Lower leg skin (tissue), 4 donors: ENCODE measurements at places on chromosomes 5 and 9. TPM values are rescaled to one million over a fixed set of nuclear protein-coding genes. Genes with fewer than 3 reads are reported as not detected.

DNA sequence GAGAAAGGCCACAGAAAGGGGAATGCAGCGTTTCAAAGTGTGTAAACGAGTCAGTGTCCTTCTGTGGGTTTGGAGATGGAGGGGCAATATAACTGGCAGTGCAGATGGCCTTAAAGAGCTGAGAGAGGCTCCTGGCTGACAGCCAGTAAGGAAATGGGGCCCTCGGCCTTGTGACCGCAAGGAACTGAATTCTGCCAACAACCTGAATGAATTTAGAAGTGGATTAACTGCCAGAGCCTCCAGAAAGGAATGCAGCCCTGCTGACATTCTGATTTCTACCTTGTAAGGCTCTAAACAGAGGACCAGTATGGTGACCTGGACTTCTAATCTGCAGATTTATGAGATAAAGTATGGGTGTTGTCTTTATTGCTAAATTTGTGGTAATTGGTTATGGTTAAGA, 17.5 kb upstream of the NREP start:
- DNase-seq: no peak

Gene EGFLAM
- 4.4 TPM for total RNA-seq

DNA sequence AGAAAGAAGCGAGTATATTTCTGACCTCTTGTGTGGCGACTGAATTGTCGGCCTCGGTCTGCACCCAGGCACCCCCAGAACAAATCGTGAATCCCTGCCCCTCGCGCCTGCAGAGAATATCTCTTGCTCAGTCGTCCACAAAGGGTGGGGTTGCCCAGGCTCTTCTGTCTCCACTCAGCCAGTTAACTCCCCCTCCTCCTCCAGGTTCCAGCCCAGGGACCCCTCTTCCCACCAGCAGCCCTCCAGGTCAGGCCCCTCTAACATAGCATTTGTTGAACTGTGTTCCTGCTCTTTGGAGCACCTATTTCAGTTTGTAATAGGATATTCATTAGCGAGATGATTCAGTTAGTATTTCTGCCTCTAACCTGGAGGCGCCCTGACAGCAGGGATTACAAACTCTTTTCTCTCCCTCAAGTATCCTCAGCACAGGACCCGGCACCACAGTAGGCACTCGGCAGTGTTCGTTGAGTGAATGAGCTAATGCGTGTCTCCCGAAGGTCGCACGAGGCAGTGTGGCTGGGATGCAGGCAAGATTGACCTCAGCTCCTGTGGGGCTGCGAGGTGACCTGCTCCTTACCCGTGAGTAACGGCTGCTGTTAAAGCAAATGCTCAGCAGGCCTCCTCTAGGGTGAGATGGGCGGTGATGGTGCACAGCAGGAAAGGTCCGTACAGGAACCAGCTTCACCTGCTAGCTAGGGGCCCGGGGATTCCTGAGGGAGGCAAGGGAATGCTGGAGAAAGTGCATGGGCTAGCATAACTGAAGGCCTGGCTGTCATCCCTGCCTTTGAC, 25.8 kb downstream of the ZBTB34 start:
- no peak for DNase-seq

Gene MEIKIN
- not detected for total RNA-seq

Gene KCNT1
- 0.10 TPM for total RNA-seq

Gene CYLC2
- total RNA-seq: not detected

DNA sequence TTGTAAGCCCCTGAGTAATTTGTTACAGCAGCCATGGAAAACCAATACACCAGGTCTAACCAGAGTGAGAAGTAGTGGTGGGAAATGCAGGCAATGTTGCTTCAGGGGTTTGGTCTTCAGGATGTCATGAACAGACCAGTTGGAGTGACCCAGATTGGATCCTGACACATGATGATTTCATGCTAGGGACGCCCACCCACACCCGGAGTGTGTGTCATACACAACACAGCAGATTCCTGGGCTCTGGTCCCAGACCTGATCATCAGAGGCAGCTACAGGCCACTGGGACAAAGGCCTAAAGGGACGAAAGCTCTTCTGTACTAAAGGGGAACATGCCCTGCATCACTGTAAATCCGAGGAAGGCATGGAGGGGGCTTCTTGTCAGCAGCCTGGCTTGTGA, 194.2 kb downstream of the NSG2 start:
- DNase-seq: no peak

DNA sequence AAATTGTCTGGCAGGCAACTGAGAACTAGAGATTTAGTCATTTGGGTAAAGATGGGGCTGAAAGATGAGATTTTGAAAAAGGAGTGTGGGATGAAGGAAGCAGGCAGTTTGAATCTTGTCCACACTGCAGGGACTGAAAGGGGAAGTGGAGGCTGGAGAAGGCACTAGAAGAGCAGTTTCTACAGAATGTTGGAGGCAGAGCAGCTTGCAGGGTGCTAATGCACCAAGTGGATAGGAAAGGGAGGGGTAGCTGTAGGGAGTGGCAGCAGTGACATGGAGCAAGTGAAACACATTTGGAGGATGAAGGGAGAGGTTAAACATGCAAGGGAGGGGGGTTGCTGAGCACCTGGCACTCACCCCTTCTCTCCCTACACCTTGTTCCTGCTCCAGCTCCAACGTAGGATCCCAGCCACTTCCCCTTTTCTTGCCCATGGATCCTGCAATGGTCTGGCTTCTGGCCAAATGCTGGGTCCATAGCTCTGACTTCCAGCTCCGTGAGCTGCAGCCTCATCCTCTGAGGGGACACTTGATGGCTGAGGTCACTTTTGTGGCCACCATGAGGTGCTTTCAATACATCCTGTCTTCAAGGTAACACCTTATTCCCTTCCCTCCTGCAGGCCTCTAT, 30.0 kb upstream of the FGD3 start:
- DNase-seq: no peak

GRCh38 chr5:138573949-138574670, 1.1 kb downstream of the HSPA9 start:
- no peak for DNase-seq

GRCh38 chr5:179128976-179129375, 68.8 kb downstream of the ZNF354C start:
- no peak for DNase-seq

Gene PCDHA7
- total RNA-seq: not detected

- DNase-seq: no peak
Observed at GRCh38 chr9:20559231-20559890, 62.9 kb downstream of the MLLT3 start.

DNA sequence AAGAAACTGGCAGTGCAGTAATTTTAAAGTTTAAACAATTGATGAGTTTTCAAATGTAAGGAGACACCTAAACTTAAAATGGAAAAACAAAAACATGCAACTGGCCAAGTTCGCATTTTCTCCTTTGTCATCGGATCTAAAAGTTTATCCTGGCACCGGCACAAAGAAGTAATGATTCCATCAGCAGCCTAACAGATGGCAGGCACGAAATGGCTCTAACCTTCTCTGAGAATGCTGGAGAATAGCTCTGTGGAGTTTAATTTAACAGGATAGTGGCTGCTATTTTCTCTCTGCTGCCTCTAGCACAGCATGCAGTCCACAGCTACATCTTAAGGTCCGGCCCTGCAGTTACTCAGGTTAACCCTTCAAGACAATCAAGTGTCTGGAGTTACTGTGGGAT, 82.2 kb downstream of the PRELID2 start:
- DNase-seq: no peak

Gene N4BP3
- total RNA-seq: 18.3 TPM

DNA sequence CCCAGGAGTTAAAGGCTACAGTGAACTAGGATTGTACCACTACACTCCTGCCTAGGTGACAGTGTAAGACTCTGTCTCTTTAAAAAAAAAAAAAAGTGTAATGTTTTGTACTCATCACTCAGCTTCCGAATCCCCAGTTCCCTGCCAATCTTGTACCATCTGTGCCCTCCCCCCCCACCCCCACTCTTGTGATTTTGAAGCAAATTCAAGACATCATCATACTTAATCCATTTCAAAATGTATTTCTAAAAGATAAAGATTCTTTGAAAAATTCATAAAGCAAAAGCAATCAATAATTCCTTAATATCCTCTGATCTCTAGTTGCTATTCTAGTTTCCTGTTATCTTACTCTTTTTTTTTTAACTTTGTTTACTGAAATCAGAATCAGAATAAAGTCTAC, 34.9 kb upstream of the HMCN2 start:
- DNase-seq: no peak

Gene NPR2
- 20.4 TPM for total RNA-seq

GRCh38 chr5:15383469-15383868, 116.5 kb upstream of the FBXL7 start:
- no peak for DNase-seq
